IgD-negative memory B cell (primary cell): ENCODE measurements at places on chromosomes 4 and X. TPM values are rescaled to one million over a fixed set of nuclear protein-coding genes. Genes with fewer than 3 reads are reported as not detected.

The RTL3 gene
- polyA plus RNA-seq: not detected

The VEGFD gene
- polyA plus RNA-seq: not detected

The RS1 gene
- not detected for polyA plus RNA-seq

The GIMD1 gene
- polyA plus RNA-seq: not detected

The NEIL3 gene
- not detected for polyA plus RNA-seq

The RASL11B gene
- polyA plus RNA-seq: 0.13 TPM

The FGD1 gene
- polyA plus RNA-seq: 0.55 TPM

The CLTRN gene
- polyA plus RNA-seq: not detected

The KCTD8 gene
- polyA plus RNA-seq: not detected

The PNMA6A gene
- polyA plus RNA-seq: 0.14 TPM

The GPR119 gene
- not detected for polyA plus RNA-seq

The CCNB3 gene
- polyA plus RNA-seq: 0.06 TPM

The SFRP2 gene
- not detected for polyA plus RNA-seq

The HOPX gene
- polyA plus RNA-seq: 84.2 TPM

The ASMT gene
- polyA plus RNA-seq: 1.8 TPM

The DUX4 gene
- not detected for polyA plus RNA-seq

The GSX2 gene
- polyA plus RNA-seq: 1.2 TPM

The GPR173 gene
- not detected for polyA plus RNA-seq

The TFDP3 gene
- not detected for polyA plus RNA-seq

The FAM9C gene
- polyA plus RNA-seq: not detected

The PARM1 gene
- polyA plus RNA-seq: 37.0 TPM
